DMS79 treated with DMSO at 0.1 percent for 48 hours (cell line): ENCODE measurements at places on chromosomes 11 and 22.
A peak's percentile ranks its signal among the peaks of the same experiment; 100 is the strongest.

GRCh38 chr22:20035375-20036083, 14.6 kb downstream of the TANGO2 start:
- no peak for DNase-seq

DNA sequence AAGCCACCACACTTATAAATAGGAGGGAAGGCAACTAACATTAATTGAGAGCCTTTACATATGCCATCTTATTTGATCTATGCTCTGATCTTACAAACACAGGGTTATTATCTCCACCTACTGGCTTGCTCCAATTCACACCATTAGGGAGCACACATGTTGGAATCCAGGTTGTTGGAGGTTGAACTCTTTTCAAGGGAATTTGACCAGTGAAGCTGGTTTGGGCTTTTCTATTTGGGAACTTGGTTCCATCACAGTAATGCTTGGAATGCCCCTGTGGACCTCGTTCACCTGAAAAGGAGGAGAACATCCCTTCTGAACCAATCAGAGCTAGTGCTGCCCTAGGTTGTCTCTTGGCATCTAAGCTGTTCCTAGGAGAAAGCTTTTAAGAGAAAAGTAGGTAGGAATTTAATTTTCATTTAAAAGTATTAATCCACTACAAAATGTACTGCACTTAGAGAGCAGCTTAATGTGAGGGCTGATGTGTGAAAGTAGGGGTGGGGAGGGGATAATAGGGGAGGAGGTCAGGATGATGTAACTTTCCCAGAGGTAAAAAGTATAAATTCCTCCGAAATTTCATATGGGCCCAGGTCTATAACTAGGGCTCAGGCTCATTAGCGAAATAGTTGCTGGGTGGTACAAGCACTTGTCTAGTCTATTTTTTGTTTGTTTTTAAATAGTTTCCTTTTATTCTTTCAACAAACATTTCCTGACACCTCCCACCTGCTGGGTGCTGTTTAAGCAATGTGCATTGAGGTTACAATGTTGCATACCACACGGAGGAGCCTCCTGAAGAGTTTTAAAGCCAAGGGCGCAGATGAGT, 7.6 kb upstream of the MICAL2 start:
- DNase-seq, result no peak

DNA sequence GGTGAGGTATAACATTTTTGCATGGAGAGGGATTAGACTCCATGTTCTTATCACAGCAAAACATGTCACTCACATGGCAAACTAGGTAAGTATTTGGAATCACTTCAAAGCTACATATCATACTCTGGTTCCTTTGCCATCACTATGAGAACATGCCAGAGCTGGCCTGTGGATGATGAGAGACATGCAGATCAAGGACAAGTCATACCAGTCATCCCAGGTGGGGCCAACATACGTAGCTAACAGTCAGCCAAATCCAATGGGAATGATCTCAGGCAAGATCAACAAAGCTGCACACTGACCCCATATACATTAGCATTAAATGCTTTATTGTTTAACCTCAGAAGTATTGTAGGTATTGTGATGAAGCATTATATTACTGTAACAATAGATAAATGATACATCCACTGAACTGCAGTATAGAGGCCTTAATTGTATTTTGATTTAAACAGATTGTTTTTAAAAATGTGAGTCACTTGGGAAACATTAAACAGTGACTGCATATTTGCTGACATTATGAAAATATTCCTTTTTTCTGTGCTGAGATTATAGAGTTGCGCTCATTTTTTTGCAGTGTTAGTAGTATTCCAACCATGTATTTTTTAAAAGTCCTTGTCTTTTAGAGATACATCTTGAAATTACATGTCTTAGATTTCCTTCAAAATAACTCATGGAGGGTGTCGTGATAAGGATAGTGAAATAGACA, 37.3 kb upstream of the ARL14EP start:
- DNase-seq, result no peak

DNA sequence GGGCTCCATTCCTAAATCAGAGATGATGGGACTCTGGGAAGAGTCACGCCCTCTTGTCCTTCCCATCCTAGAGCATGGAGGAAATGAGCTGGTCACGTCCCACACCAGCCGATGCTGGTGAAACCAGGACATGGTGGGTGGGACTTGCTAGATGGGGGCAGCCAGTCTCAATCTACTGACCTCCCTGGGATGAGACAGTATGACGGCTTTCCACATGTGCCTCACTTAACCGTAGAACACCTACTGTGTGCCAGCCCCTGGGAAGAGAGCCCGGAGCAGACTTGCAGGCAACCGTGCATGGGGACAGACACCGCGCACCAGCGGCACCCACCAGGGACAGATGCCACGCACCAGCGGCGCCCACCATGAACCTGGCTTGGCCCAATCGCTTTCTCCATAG, 3.8 kb downstream of the OSBPL5 start:
- no peak for DNase-seq

DNA sequence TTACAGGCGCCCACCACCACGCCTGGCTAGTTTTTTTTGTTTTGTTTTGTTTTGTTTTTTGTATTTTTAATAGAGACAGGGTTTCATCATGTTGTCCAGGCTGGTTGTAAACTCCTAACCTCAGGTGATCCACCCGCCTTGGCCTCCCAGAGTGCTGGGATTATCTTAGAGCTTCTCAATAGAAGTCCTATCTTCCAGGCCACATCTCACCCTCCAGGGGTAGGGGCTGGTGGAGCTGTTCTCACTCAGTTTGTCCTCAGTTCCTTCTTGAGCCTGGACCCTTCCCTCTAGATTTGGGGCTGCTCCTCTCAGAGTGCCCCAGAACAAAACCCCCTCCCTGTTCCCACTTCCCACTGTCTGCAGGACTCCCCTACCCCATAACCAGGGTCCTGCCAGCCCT, 31.3 kb downstream of the BCR start:
- no peak for DNase-seq

DNA sequence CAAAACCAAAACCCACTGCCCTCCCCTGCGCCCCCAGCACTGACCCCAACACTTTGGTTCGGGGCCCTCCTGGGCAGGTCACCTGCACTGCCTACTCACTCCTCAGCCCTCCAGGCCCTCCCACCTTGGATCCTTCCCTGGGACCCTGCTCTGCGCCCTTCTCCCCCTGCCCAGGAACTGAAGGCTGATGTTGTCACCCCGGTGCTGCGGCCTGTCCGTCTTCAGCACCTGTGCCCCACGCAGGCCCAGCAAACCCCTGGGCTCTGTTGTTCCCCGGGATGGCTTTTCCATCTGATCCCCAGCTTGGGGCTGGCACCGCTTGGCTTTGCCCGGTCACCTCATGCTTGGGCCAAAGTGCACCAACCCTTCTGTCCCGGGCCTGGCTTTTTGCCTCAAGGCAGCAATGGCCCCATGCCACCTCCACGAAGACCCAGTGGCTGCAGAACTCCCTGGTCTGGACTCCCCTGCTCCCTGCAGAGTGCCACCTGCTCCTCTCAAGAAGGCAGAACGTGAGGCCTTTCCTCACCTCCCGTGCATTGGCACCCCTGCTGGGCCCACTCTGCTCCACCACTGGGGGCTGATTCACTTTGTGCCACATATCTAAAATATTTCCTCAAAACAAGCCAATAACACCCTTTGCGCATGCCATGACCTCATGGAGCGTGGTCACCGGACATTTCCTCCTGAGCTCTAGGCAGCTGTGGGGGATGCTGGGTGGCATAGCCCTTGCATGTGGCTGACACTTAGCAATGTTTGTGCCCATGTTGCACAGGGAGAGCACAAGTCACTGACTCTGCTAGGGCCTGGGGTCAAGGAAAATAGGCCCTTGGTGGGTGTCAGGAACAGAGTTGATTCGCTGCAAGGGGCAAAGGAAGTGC, 8.8 kb downstream of the PPM1F start:
- DNase-seq, result no peak

- DNase-seq, result no peak
Measured at GRCh38 chr22:49976439-49977175, 16.0 kb downstream of the PIM3 start.

DNA sequence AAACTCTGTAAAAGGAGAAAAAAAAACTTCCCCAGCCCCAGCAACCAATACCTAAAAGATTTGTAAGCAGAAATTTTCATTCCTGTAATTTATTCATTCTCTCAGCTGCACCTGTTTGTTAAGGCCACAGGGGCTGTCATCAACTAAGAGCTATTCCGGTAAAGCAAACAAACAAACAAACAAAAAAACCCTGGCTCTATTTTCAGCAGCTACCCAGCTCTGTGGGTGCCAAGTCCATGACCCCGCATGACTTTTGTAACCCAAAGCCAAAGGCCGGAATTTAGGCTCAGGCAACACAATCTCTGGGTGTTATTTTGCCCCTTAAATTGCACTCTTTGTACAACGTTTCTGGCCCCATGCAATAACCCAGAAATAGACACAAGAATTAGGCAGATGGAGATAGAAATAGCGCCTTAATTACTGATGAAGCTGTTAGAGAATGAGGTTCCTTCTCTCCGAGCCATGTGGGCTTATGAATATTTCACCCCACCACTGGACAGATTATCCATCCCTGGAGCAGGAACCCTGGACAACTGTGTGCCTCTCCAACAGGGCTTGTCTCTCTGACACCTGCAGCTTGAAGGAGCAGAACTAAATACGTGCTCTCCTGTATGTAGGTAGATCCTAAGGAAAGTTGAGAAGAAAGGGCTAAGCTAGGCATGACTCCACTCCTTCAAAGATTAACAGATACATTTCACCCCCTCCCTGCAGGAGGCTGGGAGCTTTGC, 29.4 kb downstream of the APOL6 start:
- no peak for DNase-seq

- DNase-seq, result peak; percentile 21
Measured at GRCh38 chr11:44112091-44112821, 16.8 kb downstream of the EXT2 start.

GRCh38 chr22:48146426-48146825, 1384.0 kb downstream of the TBC1D22A start:
- peak; percentile 72 for DNase-seq

DNA sequence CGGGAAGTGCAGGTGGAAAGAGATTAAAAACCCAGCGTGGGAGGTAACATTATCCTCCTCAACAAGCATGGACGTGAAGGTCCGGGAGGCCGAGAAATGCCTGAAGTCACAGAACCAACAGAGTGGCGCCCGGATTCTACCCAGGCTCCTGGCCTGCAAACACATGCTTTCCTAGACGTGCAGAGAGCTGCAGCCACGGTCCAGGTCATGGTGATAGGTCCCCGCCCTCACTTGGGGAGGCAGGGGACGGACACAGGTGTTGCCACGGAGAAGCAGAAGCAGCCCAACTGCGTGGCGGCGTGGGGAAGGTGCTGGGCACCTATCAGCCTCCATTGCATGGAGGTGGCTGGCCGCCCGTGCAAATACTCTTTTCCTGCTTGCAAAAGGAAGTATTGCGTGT, 148.8 kb downstream of the MPPED1 start:
- DNase-seq, result no peak

GRCh38 chr11:76156971-76157427, 49.3 kb downstream of the WNT11 start:
- DNase-seq, result no peak

DNA sequence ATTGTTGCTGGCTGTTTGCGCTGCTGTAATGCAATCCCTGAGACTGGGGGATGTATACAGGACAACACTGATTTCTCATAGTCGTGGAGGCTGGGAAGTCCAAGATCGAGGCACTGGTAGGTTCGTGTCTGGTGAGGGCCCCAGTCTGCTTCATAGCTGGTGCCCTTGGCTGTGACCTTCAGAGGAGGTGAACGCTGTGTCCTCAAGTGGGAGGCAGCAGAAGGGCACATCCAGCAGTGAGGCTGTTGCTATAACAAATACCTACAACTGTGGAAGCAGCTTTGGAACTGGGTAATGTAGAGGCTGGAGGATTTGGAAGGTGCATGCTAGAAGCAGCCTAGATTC, 21.3 kb downstream of the KRTAP5-5 start:
- no peak for DNase-seq

DNA sequence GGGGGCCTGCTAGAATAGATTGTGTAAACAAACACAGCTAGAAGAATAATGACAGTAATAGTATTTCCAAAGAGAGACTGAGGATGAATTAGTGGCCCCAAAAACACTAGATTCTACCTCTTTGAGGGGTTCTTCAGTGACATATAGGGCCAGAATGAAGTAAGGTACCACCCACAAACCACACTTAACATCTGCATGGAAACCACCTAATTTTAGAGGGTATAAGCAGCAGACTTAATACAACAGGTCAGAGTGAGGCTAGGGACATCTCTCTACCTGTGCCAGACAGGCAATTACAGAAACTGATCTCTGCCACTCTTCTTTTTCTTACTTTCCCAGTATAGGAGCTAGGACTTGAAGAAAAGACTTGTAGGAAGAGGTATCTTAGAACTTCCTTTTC, 20.1 kb downstream of the ELP4 start:
- DNase-seq, result no peak
